ENCODE measurements at places on chromosomes 1 and 21.

DNA sequence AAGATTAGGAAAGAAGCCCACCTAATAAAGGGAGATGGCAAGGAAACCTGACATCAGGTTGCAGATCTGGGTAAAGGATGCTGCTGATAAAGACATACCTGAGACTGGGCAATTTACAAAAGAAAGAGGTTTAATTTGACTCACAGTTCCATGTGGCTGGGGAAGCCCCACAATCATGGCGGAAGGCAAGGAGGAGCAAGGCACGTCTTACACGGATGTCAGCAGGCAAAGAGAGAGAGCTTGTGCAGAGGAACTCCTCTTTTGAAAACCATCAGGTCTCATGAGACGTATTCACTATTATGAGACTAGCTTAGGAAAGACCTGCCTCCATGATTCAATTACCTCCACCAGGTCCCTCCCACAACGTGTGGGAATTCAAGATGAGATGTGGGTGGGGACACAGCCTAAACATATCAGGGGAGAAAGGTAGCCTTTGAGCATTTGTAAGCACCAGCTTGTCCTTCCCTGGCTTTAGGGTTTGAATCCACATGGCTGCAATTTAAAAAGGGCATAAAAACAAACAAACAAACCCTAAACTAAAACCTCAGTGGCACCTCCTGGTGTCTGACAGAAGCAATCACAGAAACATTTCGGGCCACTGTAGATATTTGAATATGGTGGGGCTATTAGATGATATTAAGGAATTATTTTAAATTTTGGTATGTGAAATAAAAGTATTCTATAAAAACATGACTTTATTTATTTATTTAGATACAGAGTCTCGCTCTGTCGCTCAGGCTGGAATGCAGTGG is 33.1 kb downstream of the SLC2A7 start:
- no peak for DNase-seq

DNA sequence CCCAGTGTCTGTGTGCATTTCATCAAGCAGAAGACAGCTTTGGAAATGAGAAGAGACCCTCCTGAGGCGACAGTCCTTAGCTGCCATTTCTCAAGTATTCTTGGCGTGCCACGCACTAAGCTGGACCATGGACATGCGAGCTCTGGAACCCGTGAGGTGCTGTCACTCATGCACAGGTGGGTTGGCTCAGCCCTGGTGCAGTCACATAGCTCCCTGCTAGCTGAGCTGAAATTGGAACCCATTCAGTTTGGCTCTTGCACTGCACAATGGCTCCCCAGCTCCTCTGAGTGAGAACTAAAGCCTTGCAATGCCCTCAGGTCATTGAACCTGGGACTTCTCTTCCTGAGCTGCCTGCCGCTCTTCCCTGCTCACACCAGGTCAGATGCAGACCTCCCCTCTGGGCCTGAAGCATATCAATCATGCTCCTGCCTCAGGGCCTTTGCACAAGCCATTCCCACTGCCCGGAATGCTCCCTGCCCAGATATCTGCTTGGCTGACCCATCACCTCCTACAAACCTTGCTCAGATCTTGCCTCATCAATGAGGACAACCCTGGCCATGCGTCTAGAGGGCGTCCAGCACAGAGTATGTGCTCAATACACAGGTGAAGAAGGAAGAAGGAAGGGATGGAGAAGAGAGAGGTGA is 6.3 kb upstream of the SRARP start:
- no peak for DNase-seq

GRCh38 chr1:241932845-241933244 is 24.7 kb upstream of the BECN2 start:
- DNase-seq = no peak

DNA sequence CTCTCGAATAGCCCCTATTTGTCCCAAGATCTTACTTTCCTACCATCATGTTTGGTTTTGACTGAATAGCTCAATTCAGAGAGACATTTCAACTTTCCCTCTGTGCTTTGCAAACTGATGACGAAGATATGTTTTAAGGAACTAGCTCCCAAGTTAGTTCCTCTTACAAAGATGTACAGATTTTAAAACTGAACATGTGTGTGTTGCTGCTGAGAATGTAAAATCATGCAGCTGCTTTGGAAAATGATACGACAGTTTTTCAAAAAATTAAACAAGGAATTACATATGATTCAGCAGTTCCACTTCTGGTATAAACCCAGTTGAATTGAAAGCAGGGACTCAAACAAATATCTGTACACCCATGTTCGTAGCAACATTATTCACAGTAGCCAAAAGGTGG is 33.6 kb downstream of the KIF26B start:
- no peak for DNase-seq

DNA sequence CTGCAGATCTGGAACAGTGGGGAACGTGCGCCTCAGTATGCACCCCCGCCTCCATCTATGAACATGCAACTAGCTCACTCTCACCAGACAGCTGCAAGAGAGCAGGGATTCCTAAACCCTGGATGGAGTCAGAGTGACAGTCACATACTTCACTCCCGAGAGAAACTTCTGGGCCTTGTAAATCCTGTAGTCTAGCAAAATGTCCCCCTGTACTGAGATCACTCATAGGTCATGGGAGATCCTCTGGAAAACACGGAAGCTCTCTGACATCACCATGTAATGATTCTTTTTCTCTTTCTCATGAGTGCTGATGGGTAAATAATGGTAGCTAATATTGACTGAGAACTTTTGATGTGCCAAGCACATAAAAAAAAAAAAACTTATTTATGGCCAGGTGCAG is 23.4 kb upstream of the TARDBP start:
- no peak for DNase-seq

DNA sequence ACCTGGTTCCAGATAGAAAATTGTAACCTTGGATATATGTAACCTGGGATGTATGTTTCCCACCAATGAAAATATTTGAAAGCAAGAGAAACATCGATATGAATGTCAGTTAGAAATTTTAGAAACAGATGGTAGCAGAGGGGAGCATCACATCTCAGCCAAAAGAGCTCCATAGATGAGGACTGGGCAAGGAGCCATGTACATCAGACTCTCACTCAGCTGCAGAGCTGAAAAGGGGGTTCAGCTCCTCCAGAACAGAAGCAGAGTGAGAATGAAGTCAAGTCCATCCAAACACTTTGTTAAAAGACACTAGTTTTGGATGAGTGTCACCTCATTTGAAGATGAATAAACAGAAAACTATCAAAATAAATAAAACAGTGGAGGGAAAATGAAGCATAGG is 202.4 kb downstream of the HMCN1 start:
- no peak for DNase-seq

GRCh38 chr1:19469004-19469403 is 16.3 kb downstream of the CAPZB start:
- DNase-seq = no peak

DNA sequence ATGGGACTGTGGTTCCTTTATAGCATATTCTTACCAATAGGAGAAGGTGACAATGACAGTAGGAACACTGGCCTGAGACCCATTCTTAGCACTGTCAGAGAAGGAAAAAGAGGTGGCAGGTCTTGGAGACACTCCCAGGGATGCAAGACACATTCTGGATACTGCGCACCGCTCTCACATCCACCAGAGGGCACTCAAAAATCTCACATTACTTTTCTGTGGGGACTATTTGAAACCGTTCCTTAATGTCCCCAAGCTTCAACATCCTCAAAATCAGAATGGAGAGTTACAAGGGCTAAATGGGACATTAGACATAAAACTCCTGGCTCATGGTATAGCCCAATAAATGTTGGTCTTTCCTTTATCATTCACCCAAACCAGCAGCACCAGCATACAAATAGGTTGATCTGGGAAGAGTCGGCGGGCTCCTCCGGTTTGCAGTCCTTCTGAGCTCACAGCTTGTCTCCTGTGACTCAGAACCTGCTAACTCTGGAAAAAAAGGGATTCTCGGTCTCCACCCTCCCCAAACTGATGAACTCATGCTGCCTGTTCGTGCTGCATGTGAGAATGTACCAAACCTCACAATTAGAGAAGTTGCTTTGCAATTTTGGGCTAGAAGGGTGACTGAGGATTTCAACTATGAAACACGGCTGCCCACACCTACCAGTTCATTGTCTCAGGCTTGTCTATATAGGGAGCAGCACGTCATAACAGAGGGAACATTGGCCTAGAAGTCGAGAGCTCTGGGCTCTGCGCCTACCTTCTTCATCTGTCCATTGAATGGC is 40.2 kb downstream of the IL12RB2 start:
- no peak for DNase-seq

DNA sequence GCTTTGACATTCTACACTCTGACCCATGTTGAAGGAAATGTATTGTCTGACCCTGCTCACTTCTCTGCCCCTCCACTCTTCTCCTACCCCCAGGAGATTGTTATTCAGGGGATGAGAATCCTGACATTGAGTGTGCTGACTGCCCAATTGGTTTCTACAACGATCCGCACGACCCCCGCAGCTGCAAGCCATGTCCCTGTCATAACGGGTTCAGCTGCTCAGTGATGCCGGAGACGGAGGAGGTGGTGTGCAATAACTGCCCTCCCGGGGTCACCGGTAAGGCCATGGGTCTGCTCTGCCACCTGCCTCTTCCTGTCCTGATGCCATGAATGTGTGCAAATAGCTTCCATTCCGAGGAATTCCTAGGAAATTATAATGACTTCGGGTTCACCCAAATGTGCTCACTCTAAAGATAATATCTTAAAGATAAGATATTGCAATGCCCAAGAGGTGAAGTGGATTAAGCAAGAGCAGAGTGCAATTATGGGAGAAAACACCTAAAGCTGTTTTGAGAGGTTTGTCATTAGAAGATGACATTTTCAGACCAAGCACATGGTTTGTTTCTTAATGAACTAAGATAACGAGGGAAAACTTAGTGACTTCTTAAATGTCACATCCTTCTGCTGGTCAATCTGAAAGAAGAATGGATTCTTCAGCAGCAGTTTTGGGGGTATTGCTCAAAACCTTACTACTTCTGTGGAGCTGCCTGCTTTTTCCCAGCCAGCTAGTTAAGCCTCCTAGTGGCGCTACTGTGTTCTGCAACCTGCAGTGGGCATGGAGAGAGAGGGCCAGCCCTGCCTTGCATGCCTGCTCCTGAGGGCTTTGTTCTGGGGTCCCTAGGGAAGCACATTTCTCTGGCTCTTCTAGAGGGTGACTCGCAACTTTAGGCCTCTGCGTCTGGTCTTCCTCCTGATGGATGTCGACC is 41.6 kb downstream of the LAMC2 start:
- DNase-seq = no peak

- DNase-seq = no peak
Measured at GRCh38 chr21:15023776-15024175, 41.0 kb downstream of the NRIP1 start.

- no peak for DNase-seq
Measured at GRCh38 chr1:160884579-160884978, 401 bp downstream of the ITLN1 start.
